Bone marrow (tissue), 2 donors: ENCODE measurements at places on chromosomes 3 and 15.
A peak's percentile ranks its signal among the peaks of the same experiment; 100 is the strongest.

- peak; percentile 4 for DNase-seq
Measured at GRCh38 chr3:149339931-149340309, 6.5 kb upstream of the TM4SF18 start.

DNA sequence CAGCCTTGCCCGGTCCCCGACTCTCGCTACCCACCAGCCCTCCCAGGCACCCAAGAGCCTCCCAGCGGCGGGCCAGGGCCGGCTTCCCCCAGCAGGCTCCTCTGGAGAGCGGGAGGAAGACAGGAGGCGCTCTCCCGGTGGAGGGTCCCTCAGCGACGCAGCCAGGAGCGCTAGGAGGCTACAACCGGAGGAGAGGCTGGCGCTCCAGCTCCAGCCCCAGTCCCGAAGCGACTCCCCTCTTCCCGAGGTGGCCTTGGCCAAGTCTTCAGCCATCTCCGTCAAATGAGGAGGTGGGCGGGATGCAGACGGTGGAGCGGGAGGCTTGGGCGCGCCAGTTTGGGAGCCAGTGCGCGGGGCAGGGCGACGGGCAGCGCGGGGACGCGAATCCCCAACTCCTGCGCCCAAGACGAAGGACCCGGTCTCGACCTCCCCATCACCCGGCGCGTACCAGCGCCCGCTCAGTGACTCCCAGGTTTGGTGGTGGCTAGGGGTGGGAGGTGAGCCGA, 722 bp downstream of the CHRNA3 start:
- DNase-seq, result no peak

DNA sequence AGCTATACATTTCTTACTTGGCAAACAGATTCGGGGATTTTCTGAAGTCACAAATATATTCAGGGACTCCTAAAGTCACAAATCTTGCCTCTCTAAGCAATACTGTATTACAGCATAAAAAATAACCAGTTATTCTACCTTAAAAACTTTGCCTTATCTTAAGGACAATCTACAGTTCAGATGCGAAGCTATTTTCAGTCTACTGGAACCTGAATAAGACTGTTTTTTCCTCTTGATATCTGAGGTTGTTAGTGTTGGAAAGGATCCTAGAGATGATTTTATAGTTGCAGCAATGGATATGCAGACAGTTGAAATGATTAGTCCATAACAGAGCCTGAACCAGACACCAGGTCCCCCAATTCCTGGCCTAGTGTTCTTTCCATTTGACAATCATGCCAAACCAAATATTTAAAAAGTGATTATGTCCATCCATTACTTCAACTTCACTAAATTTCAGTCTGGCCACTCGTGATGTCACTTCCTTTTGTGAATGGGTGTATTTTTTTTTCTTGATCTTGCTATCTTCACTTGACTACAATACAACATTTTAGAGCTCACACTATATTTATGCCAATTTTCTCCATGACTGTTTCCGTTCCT, 1.8 kb downstream of the HDGFL3 start:
- no peak for DNase-seq

DNA sequence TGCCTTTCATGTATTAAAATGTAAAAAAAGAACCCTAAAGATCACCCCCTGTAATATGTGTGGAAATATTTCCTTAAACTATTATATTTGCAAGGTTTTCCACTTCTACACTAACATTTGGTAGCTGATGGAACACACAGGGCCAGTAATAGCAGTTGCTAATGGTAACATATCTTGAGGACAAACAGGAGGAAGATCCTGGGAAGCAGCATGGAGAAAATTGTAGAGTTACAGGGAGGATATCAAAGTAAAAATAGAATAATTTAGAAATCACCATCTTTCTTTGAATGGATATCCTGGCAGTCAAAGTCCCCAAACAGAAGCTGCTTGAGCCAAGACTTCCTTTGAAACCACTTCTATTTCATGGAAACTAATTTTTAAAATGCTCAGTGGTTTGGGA, 29.5 kb upstream of the OSTN start:
- DNase-seq, result no peak

DNA sequence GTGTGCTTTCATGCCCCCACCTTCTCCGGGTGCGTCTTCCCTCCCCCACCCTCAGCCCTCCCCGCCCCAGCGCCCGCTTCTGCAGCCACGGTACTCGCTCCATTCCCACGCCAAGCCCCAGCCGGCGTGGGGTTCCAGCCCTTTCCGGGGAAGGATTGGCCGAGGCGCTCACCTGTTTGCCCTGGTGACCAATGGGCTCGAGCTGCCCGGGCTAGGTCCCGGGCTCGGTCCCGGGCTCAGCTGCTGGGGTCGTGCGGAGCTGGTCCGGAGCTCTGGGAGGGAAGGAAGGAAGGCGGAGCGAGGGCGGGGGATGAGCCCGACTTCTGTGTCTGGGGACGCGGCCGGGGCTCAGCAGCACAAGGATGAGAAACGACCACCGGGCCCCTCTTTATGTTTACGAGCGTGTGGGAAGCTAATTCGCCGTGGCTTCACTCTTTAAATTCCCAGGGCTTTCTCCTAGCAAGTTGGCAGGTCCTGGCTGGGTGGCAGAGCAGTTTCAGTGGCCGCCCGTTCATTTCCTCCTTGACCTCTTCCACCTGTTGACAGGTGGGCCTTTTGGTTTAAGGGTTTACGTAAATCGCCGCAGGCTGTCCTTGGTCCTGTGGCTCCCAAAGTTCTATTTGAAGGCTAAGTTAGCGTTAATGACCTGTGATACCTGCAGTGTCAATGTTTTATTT, at the start of gene IGSF10:
IGSF10 (minus strand) TSS at position 288 of the 677 bp plus-strand sequence. CDS start 2,352 bp downstream, outside the sequence.
- DNase-seq, result no peak

DNA sequence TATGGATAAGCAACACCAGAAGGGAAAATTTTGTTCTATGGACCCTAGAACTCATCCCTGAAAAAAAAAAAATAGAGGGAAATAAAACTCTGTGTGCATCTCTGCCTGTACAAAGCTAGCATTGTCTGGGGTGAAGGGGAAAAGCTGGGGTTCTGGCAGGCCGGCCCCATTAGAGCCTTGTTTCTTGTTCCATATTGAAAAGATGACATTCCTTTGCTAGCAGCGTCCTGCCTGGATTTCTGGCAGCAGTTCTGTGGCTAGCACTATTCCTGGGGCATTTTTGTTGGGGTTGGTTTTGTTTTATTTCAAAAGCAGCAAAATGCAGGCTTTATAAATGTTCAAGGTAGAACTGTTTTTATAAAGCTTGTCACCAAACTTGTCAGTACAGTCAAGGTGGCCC, 45.2 kb downstream of the RARB start:
- no peak for DNase-seq

GRCh38 chr3:195859846-195860411, 48.2 kb upstream of the MUC4 start:
- no peak for DNase-seq

GRCh38 chr3:155001289-155002010, 78.7 kb upstream of the MME start:
- DNase-seq, result peak; percentile 1
